Midbrain (tissue), 1 donor: ENCODE measurements at places on chromosomes 7 and 10.

- no peak for DNase-seq
Measured at GRCh38 chr7:134851141-134851540, 71.7 kb downstream of the CALD1 start.

DNA sequence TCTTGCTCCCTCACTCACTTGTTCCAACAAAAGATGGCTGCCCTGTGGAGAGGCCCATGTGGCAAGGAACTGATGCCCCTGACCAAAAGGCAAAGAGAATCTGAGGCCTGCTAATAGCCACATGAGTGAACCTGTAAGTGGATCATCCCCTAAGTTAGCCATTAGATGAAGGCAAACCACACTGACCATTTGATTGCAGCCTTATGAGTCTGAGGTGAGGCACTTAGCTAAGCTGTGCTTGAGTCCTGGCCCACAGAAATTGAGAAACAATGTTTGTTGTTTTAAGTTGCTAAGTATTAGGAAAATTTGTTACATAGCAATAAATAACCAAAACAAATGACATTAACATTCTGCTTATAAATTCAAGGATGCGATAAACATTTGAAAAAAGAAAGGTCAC is 100.1 kb upstream of the BET1 start:
- DNase-seq: no peak

GRCh38 chr10:54650547-54650946 is 150.5 kb downstream of the PCDH15 start:
- no peak for DNase-seq

- no peak for DNase-seq
Measured at GRCh38 chr7:134041477-134041876, 85.7 kb upstream of the LRGUK start.

DNA sequence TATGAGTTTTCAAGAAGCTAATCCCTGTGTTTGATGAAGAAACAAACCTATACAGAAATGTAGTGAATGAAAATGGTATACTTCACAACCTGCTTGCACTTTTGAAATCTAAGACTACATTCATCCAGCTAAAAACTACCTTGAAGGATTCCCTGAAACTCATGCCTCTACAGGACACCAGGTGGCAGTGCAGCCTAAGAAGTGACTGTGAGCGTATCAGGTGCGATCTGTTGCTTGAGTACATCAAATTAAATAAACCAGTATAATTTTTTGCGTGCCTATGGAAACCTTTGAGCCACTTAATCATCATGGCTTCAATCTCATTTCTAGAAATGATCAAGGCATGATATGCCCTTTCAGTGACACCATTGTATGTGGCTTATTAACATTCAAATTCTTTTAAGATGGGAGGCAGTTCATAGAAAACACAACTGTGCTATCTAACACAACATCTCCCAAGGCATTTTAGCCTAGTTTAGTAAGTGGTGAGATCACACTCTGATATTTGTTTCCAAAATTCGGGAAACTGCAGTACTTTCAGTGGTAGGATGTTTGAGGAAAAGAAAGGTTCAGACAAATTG is 57.4 kb downstream of the PPP1R17 start:
- DNase-seq: peak; percentile 78

- no peak for DNase-seq
Measured at GRCh38 chr7:69702357-69702756, 104.1 kb downstream of the AUTS2 start.

DNA sequence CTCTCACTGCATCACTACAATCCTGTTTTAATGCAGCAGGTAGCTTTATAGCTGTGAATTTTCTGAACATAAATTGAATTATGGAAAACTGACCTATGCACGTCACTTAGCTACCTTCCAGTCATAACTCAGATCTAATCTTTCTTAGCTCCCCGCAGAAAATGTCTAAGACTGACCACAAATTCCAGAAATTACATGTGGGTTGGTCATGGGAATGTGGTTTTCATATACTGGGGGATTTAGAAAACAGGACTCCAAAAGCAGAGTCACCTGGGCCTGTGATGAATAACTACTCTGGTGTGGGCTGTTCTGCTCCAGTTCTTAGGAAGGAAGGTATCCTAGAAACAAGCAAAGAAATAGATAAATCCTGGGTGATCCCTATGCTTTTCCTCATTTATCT is 178.4 kb upstream of the LRRTM3 start:
- DNase-seq: no peak

GRCh38 chr10:79100771-79101170 is 32.0 kb downstream of the ZMIZ1 start:
- DNase-seq: no peak
